ENCODE measurements at places on chromosomes 4 and X.

DNA sequence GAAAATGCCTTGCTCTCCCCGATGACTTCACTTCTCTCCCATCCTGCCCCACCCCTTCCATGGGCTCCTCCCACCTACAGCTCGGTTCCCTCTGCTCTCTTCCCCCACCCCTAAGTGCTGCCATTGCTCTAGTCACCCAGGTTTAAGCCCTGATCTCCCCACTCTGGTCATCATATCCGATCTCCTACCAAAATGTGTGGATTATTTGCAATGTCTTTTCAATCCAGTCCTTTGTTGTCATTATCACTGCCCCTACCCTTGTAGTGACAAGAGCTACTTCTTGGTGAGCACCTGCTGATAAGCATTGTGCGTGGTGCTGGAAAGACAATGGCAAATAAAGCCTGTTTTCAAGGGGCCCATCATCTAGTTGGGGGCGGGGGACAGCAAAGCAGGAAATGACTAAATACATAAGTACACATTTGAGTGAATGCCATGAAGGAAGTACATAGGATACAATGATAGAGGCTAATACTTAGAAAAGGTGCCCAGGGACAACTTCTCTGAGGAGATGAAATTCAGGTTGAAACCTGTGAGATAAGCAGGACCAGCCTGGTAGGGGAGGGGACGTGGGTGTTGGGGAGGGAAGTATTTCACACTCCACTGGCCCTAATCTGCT, 63.8 kb downstream of the DLG3 start:
- DNase-seq, result no peak

DNA sequence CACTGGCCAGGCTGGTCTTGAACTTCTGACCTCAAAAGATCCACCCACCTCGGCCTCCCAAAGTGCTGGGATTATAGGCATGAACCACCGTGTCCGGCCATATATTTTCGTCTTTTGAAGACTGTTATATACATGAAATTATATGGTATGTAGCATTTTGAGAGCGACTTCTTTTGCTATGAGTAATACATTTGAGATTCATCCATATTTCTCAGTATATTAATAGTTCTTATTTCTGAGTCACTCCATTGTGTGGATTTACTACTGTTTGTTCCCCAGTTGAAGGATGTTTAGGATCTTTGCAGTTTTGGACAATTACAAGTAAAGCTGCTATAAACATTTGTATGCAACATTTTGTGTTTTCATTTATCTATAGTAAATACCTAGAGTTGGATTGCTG, 34.9 kb downstream of the GNL3L start:
- no peak for DNase-seq

DNA sequence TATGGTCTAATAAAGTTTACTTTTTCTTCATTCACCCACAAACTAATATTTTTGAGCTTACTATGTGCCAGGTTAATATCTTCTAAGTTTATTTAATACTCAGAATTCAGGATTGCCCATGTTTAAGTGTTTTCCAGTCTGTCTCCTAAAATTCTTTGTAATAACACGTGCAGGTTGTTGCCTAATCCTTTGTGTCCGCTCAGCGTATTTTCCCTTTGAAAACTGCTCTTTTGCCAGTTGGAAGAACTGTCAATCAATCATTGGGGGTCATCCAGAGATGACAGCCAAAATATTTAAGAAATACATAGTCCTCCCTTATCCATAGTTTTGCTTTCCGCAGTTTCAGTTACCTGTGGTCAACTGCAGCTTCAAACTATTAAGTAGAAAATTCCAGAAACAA, 63.4 kb downstream of the LNX1 start:
- DNase-seq, result no peak

DNA sequence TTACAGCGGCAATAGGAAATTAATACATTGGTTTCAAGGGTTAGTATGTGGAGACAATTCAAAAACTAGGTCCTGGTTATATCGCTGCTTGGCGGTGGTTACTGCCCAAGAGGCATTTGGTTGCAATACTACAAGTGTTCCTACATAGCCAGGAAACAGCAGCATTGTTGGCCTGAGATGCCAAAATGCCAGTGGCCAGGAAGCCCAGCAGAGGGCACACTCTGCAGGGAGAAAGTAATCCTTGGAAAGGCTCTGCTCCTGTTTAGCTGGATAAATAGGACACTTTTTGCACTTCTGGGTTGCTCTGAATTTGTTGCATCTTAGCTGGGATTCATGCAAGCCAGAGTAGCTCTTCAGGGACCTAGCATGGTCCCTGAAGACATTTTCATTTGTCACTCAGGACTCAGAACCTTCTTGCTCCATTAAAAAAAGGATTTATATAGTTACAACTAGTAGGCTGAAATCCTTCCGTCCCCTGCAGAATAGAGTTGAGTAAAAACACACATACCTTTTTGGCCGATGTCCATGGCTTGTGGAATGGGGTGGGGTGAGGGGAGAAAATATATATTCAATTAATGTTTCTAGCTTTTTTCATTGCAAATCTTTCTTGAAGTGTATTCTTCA, 8.1 kb upstream of the GPR119 start:
- DNase-seq, result no peak

DNA sequence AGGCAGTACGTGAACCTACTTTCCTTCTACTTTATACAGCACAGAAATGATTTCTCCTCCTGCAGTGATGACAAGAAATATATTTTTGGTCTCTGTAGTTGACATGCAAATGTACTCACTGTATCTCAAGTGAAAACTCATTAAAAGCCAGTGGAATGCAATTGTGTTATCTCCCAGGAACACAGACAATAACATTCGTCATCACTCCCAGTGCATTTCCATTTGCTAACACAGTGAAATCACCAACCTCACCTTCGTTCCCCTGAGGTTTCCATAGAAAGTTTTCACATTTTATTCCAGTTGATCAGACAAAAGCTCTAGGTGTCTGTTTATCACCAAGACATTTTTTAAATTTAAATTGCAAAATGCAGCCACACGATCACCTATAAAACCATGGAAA, 2.5 kb upstream of the SPANXD start:
- DNase-seq, result no peak

DNA sequence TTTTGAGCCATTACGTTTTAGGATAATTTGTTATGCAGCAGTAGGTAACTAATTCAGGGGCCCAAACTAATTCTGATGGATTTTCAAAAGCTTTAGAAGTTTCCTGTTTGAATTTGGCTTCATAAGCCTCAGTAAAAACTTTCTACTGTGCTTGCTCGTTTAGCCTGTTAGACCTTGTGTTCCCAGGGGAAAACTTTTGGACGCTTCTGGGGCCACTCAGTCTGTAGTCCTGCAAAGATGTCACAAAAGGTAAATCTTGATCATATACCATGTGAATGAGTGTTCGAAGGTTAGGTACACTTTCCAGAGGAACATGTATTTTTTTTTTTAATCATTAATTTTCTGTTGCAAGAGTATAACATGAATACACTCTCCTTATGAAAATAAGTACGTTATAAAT, 70.7 kb downstream of the SUPT20HL2 start:
- DNase-seq, result no peak

DNA sequence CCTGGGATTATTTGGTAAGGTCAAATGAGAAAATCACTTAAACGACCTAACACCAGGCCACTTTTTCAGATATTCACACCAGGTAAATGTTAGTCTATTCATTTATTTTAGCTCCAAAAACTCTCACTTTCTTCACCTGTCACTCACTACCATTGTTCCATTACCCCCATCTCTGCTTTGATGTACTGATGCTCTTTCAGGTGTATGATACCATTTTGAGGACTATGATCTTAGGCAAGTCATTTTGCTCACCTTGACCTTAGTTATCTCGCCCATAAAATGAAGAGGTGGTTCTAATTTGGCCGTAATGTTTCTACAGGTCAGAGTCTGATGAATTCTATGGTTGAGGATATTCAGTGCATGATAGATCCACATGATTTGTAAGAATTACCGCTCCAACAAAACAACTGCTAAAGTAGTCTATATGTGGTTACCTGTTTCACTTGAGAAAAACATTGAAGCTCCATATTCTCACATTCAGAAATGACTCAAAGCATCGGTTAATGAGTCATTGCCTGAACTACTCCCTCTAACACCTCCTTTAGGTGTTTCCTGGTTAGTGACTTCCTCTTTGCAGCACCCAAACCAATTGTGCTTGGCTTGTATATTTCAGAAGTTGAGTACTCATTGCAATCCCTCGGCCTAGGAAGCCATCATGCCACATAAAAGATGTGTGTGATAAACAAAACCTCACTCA, 4.5 kb downstream of the DTHD1 start:
- peak; percentile 54 for DNase-seq

DNA sequence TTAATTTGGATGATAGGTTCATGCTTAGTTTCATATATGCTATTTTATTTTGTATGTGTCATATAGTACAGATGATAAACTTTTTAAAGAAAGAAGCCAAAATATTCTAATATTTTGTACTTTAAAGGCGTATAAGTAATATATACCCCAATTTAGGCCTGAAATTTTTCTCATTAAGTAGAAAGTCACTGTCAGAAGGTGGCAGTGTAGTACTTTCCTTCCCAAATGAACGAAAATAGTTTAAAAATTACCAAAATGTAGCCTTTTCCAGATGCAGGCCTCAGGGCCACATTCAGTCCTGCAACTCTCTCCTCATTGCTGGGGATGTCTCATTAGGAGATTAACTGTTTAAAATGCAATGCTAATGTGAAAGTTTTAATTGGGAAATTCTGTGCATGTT, 1263.6 kb downstream of the C4orf33 start:
- no peak for DNase-seq

GRCh38 chrX:9336456-9336855, 128.4 kb upstream of the TBL1X start:
- no peak for DNase-seq

DNA sequence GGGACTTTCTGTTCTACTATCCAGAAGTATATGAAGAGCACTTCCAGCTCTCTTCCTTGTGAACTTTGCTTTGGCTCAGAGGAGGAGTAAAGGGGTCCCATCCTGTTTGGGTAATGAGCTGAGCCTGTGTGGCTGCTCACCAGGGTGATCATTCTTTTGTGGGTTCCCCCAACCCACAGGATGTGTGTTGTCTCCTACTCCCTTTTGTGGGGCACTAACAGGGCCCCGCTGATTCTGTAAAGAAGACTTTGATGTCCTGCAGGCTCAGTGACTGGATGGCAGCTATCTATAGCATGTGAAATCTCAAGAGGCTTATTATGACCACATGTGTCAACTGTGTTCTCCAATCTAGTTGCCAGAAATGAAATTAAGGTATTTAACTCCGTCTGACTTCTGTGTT, 40.8 kb downstream of the ZNF518B start:
- DNase-seq, result no peak

DNA sequence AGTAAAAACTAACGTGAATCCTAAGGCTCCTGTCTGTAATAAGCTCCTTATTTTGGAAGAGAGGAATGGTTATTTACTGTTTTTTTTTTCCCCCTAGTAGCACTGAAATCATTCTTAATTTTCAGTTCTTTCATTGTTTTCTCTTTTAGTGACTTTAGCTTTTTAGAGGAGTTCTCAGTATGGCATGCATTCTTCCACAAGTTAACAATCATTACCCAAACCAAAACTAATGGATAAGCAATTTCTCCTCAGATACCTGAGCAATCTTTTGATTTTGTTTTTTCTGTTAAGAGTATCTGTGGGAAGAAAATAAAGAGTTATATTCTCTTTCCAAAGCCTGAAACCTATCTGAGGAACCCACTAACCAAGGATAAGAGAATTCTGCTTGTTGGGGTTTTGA, 16.7 kb upstream of the PPA2 start:
- no peak for DNase-seq

- no peak for DNase-seq
These were observed 353.5 kb downstream of the ADGRL3 start for GRCh38 chr4:61553557-61554125.

DNA sequence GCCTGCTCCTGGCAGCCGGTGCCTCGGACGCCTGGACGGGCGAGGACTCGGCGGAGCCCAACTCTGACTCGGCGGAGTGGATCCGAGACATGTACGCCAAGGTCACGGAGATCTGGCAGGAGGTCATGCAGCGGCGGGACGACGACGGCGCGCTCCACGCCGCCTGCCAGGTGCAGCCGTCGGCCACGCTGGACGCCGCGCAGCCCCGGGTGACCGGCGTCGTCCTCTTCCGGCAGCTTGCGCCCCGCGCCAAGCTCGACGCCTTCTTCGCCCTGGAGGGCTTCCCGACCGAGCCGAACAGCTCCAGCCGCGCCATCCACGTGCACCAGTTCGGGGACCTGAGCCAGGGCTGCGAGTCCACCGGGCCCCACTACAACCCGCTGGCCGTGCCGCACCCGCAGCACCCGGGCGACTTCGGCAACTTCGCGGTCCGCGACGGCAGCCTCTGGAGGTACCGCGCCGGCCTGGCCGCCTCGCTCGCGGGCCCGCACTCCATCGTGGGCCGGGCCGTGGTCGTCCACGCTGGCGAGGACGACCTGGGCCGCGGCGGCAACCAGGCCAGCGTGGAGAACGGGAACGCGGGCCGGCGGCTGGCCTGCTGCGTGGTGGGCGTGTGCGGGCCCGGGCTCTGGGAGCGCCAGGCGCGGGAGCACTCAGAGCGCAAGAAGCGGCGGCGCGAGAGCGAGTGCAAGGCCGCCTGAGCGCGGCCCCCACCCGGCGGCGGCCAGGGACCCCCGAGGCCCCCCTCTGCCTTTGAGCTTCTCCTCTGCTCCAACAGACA, 4.4 kb downstream of the SOD3 start:
- DNase-seq, result no peak

- no peak for DNase-seq
These were observed 13.5 kb downstream of the ASB11 start for GRCh38 chrX:15301924-15302323.

- DNase-seq, result no peak
These were observed 20.0 kb downstream of the SH3RF1 start for GRCh38 chr4:169250796-169251195.

GRCh38 chr4:98672583-98673287, 14.3 kb upstream of the TSPAN5 start:
- no peak for DNase-seq

GRCh38 chrX:56978172-56978571, 17.2 kb downstream of the SPIN3 start:
- DNase-seq, result peak; percentile 23

- DNase-seq, result no peak
These were observed 328.5 kb downstream of the EVC2 start for GRCh38 chr4:5379895-5380294.

DNA sequence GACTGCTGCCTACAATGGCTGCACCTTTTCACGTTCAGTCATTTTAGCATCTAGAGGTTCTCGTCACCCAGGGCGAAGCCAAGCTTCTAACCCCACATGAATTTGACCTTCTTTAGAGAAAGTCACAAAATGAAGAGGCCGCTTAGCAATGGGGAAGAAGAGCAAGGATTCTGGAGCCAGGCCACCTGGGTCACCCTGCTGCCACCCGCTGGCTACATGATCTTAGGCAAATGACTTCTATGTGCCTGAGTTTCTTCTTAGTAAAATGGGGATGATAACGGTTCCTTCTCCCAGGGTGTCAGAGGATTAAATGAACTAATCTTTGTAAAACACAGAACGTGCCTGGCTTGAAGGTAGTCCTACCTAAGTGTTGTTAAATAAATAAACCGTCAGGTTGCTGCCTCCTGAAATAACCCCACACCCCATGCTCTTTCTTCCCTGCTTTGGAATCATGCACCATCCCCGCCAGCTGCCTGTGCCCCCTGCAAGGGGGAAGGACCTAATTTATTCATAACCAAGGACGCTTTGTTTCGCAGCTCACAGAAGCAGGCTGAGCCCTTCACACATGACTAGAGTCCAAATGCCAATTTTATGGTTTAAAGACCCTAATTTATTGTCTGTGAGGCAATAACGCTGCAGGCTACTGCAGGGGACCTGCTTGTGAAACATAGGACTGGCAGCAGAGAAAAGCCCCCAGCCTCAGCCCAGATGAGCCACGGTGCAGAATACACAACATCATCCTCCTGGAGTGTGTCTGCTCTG, 28.6 kb upstream of the NSG1 start:
- no peak for DNase-seq

GRCh38 chrX:41350976-41351569, 17.1 kb downstream of the DDX3X start:
- DNase-seq, result no peak

GRCh38 chr4:36133086-36133485, 111.2 kb downstream of the ARAP2 start:
- DNase-seq, result no peak
